ENCODE measurements at places on chromosomes 7 and 10.

DNA sequence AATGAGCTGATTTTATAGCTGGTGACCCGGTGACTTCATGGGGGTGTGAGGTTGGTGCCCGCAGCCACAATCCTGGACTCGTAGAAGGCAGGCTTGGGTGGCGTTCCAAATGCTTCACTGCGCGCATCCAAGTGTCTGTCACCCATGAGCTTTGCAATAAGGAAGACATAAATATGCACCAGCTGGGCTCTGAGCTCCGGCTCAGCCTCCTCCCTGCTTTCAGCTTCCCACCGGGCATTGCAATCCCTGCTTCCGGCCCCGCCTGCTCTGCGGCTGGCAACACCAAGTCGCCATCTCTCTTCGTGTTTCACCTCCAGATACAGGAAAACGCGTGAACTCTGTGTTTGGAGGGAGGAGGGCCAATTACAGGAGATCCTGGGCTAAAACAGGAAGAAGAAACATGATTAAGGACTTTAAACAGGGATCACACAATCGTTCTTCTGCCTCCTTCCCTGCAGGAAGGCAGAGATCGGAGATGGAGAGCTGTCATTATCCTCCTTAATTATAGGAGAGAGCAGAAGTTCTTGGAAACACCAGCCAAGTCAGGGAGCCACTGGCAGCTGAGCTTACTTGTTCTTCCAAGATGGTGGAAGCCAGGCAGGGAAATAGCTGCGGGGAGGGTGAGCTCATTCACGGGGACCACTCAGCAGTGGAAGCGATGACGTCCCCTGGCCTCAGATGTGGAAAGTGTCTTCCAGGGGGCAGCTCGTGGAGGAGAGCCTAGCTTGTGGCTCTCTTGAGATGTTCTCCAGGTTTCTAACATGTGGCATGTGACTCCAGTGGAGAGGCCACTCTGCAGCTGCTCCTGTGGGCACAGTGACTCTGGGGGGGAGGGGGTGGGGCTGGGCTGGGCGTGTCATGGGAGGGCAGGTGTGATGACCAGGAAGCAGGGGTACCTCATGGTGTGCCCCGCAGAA is 134.9 kb downstream of the CAMK1D start:
- DNase-seq = no peak

DNA sequence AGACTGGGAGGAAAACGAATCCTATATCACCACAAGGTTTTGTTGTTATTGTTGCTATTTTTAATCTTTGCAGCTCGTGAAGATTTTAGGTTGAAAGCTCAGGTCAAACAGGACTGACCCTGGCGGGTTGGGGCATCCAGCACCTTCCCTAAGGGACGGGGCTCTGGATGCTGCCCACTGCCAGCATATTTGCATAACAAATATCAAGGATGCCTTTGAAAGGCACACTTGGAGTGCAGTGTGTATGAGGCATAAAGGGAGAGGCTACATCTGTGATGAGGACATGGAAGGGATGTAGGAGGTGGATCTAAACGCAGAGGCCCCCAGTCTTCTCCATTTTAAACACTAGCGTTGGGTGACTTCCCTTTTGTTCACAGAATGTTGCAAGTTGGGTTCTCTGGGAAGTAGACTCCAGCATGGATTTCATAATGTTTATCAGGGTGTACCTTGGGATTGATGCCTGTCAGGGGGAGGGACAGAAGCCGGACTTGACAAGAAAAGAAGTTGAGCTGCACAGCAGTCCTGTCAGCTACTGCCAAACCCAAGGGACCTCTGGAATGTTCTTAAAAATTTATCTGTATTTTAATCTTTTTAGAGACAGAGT is 181.1 kb upstream of the IMMP2L start:
- DNase-seq = no peak

DNA sequence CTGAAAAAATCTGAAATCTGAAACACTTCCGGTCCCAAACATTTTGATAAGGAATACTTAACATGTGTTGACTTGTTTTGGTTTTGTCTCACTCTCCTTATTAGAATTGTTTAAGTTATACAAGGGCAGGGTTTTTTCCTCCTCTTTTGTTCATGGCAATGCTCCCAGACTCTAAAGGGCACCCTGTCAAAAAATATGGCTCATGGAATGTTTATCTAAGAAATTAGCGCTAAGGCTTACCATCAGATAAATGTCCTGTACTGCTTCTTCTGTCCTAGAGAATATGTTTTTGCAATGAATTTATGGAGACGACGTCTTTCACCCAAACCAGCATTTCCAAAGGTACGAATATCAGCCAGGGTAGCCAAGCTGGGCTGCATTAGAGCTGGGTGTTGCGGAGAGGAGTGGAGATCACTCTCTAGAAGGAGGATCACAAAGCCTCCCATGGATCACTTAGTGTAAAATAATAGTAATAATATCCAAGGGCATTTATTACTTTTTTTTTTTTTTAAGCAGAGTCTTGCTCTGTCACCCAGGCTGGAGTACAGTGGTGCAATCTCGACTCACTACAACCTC is 46.8 kb downstream of the ERLIN1 start:
- DNase-seq = no peak

DNA sequence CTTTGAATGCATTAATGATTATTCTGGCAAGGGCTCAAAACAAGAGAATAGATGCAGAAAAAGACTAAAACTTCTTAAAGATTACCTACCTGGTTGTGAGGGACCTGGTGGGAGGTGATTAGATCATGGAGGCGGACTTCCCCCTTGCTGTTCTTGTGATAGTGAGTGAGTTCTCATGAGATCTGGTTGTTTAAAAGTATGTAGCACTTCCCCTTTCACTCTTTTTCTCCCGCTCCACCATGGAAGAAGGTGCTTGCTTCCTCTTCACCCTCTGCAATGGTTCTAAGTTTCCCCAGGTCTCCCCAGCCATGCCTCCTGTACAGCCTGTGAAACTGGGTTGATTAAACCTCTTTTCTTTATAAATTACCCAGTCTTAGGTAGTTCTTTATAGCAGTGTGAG is 226.6 kb downstream of the ARHGAP12 start:
- DNase-seq = no peak

DNA sequence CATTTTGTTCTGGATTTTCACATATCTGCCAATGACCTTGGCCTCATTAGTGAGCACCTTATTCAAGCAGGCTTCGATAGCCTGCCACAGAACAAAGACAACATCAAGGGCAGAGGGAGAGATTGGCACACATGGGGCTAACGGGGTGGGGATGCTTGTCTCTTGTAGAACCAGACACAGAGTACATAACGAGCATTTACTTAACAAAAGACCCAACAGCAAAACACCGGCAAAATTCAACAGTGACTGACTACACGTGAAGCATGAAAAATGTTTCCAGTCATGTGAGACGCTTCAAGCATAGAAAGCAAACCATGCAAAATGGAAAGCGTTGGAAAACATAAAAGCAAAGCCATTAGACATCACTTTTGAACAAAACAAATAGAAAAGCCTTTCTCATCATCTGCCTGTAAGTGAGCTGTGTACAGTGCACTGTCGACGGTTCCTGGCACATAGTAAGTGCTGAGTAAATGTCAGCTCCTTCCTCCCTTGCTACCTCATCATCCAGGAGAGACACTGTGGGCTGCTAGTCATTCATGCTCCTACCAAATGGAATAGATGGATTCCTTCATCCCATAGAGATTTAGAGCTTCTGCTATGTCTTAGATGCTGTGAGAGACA is 134.4 kb upstream of the AGK start:
- DNase-seq = no peak

DNA sequence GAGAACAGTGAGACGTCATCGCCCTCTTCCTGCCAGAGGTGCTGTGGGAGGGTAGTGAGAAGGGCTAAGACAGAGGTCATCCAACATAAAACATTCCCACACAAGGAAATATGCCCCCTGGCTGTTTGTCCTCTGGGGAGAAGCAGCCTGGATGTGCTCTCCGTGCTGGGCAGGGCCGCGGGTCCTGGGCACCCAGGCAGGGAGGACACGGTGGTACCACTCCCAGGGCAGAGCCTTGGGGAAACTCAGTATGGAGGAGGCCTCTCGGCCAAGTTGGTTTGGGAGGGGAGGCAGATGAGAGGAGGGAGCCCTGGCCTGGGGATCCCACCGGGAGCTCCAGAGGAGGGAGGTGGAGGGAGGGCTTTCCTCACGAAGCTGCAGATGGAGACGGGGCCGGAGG is 129.4 kb downstream of the GLRX3 start:
- no peak for DNase-seq

GRCh38 chr10:19014034-19014433 is 34.6 kb upstream of the MALRD1 start:
- DNase-seq = no peak

GRCh38 chr7:129739427-129739826 is 127.9 kb downstream of the NRF1 start:
- DNase-seq = no peak
